Heart right ventricle (tissue), 16 donors: ENCODE measurements at places on chromosomes 5 and 9. TPM values are rescaled to one million over a fixed set of nuclear protein-coding genes. Genes with fewer than 3 reads are reported as not detected.

The ARID3C gene
- total RNA-seq, result not detected

The KLF4 gene
- total RNA-seq, result 62.2 TPM

The SPAAR gene
- 5.8 TPM for total RNA-seq

The TAF11L5 gene
- total RNA-seq, result not detected
